Testis (tissue), 5 donors: ENCODE measurements at places on chromosomes 7 and 10.
A peak's percentile ranks its signal among the peaks of the same experiment; 100 is the strongest.

- DNase-seq, result no peak
These were observed 29.4 kb downstream of the WDR86 start for GRCh38 chr7:151380199-151381097.

DNA sequence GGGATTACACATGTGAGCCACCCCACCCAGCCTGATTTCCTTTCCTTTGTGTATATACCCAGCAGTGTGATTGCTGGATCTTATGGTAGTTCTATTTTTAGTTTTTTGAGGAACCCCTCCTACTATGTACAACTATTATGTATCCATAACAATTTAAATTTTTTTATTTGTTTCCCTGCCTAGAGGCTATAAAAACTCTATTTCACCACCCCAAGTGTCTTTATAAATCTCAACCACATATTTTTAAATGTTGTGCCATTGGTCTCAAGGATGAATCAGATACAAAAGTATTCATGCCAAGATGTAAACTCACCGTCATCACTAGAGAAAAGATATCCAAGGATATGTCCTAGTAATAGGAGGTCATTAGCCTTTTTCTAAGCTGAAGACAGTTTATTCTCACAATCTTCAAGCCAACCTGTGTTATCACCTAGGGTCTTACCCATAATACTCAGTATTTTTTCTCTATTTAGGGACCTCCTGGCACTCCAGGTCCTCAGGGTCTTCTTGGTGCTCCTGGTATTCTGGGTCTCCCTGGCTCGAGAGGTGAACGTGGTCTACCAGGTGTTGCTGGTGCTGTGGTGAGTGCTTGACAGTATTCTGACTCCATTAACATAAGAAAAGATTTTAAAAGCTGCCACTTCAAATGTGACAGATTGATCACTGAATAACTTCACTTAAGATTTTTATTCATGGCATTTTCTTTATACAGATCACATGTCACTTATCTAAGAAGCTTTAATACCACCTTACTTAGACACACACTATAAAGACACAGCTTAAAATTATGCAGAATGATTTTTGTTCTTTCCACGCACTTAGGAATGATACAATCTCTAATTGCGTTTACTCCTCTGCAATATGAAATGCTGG, 29.4 kb downstream of the COL1A2 start:
- DNase-seq, result no peak

DNA sequence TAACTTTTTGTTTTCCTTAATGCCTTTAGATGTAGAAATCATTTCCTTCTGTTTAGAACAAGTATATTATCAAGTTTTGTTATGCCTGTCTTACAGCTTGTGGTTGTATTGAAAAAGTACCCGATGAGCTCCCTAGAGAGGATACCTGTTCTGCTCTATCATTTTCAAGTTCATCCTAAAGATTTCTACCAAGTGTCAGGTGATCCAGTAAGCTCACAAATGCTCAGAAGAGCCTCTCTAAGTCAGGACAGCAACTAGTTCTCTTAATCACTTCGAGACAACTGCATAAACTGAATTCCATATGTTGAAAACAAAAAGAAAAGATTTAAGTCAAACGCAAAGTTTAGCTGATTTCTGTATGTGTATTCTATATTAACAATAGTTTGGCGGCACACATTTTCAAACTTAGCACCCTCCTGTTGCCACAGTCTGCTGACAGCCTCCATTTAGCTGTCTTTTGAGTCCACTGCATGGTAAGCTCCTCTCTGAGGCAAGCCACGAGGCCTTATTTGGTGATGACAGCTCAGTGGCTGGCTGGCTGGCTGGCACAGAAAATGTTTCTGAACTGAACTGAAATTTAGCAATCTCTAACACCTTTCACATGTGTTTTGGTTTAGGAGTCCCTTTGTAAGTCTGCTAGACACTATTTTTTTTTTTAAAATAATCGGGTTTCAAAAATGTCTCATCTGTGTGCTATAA, 59.4 kb downstream of the SEMA3C start:
- DNase-seq, result peak; percentile 21

DNA sequence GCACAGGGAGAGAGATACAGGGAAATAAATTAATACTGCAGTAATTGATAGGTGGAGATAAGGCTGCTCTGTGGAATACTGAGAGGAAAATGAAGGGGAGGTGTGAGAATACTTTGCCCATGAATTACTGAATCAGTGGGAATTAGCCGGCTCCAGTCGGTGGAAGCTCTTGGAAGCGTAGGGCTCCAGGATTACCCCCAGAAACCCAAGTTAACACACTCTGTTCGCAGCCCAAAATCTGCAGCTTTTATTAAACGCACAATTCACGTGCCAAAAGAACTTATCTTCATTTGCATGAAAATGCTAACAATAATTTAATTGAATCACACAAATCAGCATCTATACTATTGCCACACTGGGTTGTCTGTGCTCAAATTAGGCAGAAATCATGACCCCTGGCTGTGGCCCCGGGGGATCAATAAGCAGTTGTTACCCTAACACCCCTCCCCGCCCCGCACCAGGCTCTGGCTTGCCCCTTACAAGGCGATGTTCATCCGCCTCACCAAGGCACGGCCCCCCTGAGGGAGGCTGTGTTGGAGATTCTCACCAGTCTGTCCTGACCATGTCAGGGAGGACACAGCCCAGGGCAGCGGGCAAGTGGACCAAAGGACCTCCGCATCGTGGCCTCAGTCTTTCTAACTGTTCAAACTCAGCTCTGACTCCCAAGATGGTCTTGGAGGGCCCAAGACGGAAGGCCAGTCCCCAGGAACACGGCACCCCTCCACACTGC, 48.4 kb upstream of the MGMT start:
- DNase-seq, result no peak

- DNase-seq, result no peak
These were observed 595.9 kb upstream of the AUTS2 start for GRCh38 chr7:69002416-69002815.

DNA sequence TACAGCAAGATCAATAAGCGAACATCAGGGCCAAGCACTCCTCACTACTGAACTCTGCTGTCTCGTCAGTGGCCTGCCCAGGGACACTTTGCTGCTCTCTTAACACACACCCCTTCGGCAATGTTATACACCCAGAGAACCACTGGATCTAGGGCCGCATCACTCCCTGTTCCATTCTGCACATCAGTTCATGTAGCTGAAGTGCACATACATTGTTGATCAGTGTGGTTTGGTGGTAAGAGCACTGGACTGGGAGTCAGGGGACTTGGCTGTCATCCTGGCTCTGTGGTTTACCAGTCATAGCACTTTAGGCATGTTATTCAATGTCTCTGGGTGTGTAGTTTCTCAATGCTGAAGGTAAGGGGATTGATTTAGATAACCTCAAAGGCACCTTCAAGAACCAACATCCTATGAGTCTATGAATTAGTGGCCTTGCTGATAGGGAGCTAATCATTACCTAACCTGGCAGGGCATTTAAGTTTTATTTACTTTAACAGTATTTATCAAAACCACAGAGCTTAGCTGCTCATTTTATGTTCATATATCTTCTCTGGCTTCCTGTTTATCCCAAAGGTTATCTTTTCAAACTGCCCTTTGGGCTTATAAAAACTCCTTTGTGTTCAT, 24.8 kb downstream of the DUSP5 start:
- DNase-seq, result no peak

DNA sequence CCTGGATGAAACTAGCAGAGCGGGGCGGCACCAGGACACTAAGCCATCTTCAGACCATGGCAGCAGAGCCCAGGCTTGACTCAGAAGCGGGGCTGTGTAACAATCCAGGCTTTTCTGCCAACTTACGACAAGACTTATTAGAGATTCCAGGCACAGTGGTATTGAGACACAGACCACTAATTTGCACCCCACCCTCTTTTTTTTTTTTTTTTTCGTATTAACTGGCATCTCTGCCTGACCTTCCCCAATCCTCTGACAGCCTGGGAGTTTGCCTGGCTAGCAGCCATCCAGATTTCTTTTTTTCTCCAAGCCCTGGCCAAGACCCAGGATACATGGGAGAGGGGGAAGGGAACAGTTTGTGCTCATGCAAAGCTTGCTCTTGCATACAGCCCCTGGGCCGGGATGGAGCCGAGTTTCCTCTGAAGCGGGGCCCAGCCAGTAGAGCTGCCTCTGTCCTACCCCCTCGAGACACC, 182.4 kb downstream of the PLXNA4 start:
- DNase-seq, result peak; percentile 60

DNA sequence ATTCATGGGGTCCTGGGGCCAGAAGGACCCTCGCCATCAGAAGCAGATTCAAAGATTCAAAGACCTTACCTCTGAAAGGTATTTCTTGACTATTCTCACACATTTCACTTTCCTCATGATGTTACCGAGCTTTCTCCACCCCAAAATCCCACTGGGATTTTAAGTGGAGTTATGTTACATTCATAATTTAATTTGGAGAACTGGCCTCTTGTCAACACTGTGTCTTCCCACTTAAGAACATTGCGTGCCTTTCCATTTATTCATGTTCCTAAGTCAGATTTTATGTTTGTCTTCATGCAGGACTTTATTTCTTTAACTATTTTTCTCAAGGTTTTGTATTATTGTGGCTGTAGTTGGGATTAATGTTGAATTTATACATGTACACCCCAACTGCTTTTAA, 123.5 kb upstream of the BMPER start:
- DNase-seq, result no peak

- no peak for DNase-seq
These were observed 272.2 kb upstream of the NPVF start for GRCh38 chr7:25500393-25500921.

DNA sequence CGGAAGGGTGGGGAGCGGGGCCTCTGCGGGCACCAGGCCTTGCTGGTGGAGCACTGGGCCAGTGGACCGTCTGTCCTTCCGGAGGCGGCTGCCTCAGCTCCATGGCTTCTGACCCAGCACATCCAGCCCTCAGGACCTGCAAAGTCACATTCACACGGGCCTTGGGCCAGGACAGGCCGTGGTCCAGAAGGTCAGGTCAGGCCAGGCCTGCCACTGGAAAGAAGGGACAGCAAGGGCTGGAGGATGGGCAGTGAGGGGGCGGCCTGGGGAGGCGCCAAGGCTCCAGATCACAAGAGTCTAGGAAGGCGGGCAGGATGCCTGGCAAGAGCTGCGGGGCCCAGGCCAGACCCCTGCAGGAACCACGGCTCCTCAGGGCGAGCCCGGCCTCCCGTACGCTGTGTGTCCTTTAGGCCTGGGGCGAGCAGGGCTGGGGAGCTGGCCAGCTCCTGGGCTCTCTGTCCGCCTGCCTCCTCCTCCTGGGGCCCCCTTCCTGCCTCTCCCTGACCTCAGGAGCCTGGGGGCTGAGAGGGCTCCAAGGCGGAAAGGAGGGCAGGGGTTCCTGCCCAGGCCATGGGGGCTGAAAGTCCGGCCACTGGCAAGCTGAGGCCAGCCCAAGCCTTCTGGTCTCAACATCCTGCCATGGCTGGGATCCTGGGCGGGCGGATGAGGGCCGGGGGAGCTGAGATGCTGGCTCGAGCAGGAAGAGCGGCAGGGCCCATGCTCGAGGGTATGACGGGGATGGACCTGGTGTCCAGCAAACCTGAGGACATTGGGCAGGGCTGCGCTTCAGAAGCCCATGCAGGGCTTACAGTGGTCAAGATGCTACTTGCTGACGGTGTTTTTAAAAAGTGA, 225.8 kb downstream of the ELFN1 start:
- DNase-seq, result no peak

DNA sequence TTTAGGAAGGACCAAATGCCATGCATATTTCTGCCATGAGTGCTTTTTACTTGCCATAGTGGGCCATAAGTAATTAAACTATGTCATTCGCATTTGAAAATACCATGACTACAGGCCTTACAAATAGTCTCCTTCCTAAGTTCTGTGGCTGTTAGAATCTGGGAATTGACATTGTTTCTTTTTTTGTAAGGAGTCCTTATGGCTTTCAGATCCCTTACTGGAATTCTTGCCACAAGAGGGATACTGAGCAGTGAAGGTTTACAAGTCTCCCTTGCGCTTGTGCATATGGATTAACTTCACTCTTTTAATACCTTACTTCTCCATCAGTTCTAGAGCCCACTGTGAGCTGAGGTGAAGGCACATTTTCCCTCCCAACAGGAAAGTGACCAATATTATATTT, 166.0 kb downstream of the NRG3 start:
- DNase-seq, result no peak

GRCh38 chr10:86043236-86043635, 323.4 kb downstream of the GRID1 start:
- DNase-seq, result no peak

DNA sequence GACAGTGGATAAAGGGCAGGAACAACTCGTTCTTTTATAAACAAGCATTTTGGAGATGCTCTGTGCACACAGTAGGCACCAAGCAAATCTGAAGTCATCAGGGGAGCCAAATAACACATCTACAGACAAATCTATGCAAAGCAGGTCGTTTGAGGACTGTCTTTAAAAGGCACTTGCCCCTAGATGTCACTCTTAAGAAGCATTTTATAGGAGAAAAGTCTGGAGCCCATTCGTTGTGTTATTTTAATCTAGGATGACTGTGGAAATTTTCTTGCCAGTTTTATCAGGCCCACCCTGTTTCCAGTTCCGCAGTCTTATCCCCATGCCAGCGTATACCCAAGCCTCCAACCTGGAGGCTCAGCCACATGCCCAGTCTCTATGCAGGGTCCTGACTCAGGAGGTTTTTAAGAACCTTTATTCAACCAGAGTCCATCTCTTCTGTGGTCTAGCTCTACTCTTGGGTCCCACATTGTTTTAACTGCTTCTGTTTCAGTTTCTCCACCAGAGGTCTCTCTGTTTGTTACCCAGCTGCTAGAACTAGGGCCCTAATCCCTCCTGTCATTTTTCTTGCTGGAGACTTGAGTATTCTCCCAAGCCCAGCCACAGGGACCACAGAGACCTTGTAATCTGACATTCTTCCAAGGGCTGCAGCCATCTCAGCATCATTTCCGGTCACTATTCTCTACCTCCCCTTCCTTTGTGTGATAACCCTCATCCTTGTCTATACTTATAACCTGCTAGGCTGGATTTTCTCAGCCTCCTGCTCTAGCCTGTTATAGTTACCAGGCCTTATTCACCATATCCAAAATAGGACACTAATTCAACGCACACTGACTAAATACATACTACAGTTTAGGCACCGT, 26.7 kb downstream of the PIK3CG start:
- no peak for DNase-seq

DNA sequence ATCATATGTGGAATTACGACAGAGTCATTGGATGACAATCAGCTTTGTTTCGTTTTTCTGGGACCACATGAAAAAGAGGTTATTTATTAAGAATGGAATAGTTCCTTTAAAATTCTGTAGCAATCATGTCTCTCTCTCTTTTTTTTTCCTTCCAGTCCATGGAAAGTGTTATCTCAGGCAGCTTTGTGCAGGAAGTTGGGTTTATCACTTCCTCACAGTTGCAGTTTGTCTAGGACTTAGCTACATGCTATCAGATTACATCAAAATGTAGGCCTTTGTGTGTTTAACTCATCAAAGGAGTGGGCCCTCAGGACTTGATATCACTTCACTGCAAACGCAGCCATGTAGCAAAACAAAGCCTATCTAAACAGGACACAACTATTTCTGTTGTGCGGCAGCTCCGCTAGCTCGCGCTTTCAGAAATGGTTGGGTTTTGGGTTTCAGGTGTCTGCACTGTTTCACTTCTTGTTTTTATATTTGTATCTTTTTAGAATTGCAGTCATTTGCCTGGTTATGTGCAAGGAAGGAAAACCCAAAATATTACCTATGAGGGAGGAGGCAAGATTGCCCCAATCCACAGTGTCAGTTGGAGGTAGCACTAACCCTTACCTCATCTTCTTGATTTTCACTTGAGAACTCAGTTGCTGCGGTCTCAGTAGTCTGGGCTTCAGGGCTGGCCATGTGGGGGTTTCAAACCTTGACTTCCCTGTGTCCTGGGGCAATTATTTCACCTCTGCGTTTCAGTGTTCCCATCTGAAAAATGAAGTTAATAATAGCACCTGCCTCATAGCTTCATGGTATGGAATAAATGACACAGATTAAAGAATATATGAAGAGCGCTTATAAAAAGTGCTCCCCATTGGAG, 66.7 kb downstream of the HHEX start:
- DNase-seq, result peak; percentile 55

- no peak for DNase-seq
These were observed 174.4 kb upstream of the SHH start for GRCh38 chr7:155986497-155987160.
